ENCODE measurements at places on chromosomes 5 and 9.

- no peak for DNase-seq
Observed at GRCh38 chr5:119279093-119279492, 76.7 kb upstream of the TNFAIP8 start.

DNA sequence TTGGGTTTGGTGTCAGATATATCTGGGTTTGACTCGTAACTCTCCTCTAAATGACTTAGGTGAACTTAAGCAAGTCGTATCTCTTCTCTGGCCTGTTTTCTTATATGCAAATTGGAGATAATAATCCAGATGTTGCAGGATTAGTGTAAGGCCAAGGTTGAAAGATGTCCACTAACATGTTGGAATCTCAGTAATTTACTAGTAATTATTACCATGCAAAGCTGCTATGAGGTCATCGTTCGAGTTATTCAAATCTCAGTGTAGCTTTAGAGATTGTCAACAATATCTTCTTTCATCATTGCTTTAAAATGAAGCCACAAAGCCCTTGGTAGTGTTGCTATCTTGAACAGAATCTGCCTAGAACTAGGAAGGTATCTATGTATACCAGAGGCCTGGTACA lies 437.7 kb upstream of the KLF4 start:
- DNase-seq: no peak

DNA sequence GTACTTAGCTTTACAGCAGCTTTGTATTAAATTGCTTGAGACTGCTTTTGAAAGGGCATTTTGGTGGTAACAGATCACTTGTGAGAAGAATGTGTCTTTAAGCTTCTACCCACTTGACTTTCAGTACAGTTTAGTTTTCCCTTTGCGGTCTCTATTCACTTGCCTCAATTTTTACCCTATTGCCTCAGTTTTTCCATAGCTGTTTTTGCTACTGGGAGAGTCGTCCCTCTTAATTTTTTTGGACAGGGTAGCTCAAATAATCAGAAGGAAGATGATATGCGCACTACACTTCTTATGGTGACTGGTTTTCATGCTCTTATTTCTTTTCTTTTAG lies 18.8 kb downstream of the UGCG start:
- DNase-seq: no peak

DNA sequence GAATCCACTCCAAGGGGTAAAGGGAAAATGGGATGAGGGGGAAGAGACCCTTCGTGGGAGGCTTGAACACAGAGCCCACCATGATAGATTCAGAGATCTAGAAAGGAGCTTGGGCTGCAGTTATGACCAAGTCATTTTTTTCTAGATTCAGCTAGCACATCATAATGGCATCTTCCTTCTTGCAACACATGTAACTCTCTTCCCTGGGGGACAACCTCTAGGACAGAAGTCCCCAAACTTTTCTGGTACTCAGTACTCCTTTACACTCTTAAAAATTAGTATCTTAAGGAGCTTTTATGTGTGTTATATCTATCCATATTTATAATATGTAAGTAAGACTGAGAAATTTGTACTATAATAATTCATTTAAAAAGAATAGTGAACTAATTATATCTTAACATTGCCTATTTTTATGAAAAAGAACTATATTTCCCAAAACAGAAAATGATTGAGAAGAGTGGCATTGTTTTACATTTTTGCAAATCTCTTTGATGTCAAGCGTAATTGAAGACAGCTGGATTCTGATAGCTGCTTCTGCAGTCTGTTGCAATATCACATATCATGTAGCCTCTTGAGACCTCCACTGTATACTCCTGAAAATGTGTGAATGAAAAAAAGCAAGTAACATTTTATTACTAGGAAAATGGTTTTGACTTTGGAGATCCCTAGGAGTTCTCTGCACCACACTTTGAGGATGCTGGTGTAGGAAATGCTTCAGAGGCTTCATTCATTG lies 875 bp downstream of the ACO1 start:
- DNase-seq: no peak

- peak; percentile 85 for DNase-seq
Observed at GRCh38 chr5:136020383-136021015, 8.3 kb upstream of the TGFBI start.

- DNase-seq: no peak
Observed at GRCh38 chr5:10789726-10790125, 28.7 kb upstream of the DAP start.

DNA sequence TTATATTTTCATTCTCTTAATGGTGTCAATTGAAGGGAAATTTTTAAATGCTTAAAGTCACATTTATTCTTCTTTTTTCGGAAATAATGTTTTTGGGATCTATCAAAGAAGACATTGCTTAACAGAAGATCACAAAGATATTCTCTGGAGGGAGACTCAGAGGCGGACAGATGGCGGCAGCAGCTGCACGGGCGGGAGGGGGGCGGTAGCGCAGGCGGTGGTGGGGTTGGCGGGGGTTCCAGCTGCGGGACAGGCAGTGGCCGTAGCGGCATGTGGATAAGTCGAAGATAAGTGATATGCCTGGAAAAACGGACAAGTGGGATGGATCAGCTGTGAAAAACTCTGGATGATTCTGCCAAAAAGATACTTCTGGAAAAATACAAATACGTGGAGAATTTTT lies 31.6 kb upstream of the ZDHHC11B start:
- DNase-seq: no peak

GRCh38 chr9:12884736-12885395 lies 110.0 kb downstream of the LURAP1L start:
- no peak for DNase-seq
